ENCODE measurements at places on chromosomes 6 and 20.

DNA sequence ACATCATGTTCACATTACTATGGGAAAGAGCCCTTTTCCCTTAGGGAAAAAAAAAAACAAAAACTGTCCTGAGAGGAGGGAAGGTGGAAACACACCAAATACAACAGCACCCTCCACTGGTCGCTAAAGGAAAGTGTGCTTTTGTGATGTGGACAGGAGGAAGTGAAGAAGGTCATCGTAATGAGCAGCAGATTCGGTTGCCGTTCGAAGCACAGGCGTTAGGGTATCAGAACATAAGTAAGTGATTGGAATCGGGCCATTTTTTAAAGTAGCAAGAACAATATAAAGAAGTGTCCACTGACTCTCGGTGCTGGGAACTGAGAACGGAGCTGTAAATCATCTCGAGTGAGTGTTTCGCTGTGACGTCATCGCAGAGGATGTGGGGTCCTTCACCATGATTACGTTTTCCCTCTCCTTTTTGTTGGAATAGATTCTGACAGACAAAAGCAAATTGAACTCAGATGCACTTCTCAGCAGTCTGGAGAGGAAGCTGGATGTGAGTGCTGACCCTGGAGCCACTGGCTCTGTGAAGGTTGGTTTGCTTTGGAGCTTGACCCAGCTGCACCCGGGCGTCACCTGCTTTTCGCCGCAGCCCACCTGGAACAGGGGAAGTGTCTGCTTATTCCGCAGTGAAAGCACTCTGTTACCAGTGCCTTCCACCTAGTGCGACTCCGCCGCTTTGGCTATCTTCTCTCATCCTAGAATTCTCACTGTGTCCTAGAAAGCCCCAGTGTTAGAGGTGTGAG is 203.6 kb upstream of the GMDS start:
- peak; percentile 74 for DNase-seq

DNA sequence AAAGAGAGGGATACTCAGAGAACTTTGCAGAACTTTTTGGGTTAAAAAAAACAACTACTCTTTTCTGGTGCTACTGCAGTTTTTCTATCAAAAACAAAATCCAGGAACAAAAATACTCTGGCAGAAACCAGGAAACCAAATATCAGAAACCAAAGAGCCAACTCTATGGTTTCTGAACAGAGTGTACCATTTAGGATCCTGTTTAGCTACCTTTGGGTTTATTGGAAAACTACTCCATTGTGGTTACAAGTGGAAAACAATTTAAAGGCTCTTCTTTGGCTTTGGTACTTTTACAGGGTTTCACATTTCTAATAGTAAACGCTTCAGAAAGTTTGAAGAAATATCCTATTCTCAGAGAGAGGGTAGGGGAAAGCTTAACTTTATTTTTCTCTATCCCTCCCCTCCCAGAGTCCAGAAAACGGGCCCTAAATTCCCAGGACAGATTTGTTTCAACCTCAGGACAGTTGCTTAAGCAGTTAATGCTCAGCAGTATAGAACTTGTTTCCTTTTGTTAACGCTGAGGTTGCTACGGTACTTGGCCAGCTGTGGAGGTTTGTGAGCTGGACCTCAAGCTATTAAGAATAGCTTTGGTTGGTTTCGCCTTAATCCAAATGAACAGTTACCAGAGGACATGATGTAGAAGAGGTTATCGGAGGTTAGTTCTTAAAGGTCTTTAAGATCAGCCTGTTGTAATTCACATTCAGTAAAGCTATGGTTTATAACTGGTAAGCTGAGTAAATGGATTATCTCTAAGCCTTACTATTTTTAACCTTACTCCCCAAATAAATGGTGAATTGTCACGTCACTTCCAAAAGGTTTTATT is 47.9 kb downstream of the FOXO3 start:
- peak; percentile 68 for DNase-seq

GRCh38 chr6:56549014-56549413 is 93.7 kb downstream of the DST start:
- DNase-seq, result peak; percentile 42

DNA sequence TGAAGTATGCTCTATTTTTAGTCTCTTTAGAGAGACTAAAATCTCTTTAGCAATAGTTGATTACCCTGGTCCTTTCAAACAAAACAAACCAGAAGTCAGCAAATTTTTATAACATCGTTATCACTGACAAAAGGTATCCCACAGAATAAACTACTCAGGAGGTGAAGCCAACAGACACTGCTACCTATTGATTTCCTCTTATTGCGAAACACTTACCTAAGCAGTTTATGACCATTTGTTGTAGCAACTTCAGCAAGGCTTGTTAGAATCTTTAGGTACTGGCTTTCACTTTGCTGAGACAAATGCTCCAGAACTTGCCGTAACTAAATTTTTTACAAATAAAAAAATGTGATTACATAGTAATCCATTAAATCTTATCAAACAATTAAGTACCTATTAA is 64.4 kb downstream of the HACE1 start:
- DNase-seq, result no peak

- no peak for DNase-seq
Measured at GRCh38 chr6:161374971-161375873, 101.4 kb upstream of the AGPAT4 start.

DNA sequence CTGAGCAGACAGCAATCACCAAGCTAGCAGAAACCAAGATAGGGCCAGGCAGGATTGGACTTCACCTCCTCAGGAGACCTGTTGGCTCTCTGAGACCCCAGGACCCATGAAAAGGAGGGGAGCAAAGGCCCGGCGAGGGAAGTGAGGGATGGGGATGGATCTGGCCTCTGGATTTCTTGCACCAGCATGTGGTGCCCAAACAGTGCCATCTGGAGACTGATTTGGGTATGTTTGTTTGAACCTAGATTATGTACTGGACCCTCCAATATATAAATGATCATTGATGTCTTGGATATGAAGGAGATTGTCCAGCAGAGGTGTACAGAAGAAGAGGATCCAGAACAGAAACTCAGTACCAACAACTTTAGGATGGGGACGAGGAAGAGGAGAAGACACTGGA is 83.4 kb upstream of the LY86 start:
- no peak for DNase-seq

GRCh38 chr6:4611429-4612129 is 164.6 kb upstream of the CDYL start:
- no peak for DNase-seq

- no peak for DNase-seq
Measured at GRCh38 chr6:116450769-116451740, 10.1 kb upstream of the CALHM6 start.

DNA sequence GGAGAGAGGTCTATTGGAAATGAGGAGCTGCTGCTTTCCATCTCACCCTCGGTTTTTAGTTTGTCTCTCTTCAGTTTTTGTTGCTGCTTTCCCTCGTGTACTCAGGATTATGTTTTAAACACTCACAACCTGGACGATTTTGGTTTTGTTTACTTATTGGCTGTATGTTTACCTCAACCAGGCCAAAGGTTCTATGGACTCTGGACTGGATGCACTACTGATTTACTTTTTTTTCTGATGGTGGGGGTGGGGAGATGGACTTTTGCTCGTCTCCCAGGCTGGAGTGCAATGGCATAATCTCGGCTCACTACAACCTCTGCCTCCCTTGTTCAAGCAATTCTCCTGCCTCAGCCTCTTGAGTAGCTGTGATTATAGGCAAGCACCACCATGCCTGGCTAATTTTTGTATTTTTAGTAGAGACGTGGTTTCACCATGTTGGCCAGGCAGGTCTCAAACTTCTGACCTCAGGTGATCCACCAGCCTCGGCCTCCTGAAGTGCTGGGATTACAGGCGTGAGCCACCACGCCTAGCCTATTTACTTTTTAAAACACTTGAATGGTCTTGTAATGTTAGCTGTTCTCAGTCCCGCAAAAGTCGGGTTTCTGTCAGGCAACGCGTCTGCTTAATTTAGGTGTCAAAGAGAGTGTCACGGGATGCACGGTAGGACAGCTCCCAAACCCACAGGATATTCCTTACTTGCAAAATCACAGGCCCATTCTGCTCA is 148.2 kb upstream of the RIPOR2 start:
- no peak for DNase-seq

DNA sequence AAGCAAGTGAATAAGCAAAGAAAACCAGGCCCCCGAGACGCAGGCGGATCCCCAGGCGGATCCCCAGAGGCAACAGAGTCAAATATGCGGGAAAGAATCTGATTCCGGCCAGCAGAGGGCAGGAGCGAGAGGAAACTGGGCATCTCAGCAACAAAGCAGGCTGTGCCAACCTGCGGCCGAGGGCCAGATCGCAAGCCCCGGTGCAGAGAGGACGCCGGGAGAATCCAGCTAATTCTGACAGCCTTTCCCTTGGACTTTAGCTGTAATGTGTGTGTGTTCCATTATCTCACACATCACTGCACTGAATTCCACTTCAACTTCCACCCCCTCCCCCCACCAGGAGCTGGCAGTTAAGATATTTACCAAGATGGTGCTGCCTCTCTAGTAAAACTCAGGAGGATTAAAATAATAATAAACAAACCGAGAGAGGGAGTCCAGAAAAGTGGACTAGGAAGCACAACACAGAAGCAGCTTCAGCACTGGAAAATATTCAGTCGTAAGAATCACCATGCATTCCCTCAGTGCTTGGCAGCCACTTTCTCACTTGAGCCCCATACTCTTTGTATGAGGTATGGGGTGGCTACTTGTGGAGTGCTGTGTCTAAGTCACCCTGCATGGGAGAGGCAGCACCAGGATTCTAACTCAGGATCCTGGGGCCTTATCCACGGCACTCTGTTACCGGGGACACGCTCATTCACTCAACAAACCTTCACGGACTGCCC is 66.2 kb upstream of the SNX9 start:
- peak; percentile 55 for DNase-seq

DNA sequence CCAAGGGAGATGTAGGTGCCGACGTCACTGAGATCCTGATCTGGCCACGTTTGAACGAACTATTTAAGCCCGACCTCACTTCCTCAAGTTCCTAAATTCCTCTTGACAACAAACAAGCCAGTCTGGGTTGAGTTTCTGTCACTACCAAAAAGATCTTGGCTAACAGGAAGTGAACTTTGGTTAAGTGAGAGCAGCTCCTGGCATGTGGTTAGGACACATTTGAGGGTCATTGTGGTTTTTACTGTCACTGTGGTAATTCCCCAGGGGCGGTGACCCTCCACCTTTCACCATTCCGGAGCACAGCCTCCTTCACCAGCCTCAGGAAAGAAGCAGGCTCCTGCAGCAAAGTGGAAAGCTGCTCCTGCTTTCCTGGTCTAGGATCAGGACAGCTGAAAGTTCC is 43.1 kb upstream of the ZNF831 start:
- DNase-seq, result no peak

DNA sequence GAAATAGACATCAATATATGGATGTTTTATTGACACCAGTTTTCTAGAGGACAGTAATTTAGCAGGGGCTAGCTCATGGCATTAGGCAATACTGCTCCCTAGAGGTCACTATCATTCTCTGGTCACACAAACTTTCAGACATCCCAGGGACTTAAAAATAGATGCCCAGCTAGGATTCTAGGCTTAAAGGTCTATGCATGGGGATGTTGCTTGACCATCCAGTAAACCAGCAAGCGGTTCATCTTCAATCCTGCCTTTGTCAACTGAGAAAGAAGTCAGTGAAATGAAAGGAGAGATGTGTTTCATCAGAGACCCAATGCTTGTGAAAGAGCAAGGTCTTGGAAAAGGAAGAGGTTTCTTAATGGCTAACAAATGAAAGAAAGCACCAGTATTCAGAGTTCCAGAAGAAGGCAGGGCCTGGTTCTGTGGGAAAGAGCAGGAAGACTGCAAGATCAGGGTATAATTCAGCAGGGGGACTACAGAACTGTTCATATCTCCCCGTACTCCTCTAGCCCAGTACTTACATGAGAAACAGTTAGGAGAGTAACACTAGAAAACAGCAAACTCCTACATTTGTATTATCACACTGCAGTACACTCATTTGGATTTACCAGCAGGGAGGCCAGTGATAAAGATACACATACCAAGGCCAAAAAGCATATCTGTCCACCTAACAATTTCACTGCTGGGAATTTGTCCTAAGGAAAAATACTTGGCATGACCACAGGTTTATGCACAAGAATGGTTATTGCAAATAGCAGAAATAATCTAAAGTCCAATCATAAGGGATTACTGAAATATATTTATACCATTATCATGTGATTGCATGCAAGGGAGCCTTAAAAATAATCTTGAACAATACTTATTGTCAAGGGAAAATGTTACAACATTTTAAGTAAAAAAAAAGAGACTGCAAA is 151.4 kb upstream of the LAMA2 start:
- peak; percentile 53 for DNase-seq

DNA sequence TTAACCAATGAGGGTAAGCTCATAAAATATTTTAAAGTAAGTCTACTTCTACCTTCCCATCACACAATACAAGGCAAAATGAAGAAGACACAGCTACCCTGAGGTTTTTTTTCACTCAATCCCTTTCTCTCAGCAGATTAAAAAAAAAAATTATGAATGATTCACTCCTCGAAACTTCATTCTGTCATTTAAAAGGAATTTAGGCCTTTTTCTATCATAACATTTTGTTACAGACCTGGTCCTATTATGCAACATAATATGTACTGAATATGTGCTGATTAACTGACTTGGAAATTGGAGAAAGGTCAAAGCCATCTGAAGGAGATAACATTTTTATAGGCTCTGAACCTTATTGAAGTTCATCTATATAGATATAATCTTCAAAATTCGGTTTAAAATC is 45.5 kb downstream of the PRL start:
- DNase-seq, result no peak

DNA sequence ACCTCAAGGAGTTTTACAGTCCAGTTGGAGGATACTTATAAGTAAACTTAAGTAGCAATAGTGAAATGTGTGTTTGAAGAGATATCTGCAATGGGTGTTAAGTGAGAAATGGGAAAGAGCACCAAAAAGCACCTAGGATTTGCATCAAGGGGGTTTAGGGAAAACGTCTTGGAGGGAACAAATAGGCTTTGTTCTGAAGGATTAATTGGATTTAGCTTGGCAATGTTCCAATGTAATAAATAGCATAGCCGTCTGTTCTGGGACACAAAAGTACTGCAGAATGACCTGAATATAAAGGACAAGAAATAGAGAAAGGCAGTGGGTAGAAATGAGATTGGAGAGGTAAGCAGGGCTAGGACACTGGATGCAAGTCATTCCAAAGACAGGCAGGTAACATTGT is 2.8 kb upstream of the MYO6 start:
- DNase-seq, result no peak

GRCh38 chr6:130229645-130230044 is 6.9 kb upstream of the SAMD3 start:
- no peak for DNase-seq

GRCh38 chr20:16011519-16011918 is 561.7 kb downstream of the KIF16B start:
- DNase-seq, result no peak

DNA sequence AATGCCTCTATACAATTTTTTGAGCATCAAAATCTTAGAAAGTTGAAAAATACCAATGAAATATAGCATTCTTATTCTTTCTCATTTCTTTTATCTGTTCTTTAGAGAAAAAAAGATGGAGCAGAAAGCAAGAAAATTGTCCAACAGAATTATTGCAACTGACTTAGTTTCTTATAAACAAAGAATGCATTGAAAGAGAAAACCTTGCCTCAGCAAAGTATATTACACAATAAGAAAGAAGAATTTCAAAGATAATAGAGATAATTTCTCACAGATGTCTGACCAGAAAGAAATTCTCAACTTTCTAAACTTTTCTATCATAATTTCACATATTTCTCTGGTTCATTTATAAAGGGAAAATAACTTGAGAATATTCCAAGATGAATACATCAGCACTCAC is 47.0 kb upstream of the PRND start:
- no peak for DNase-seq

GRCh38 chr6:155510879-155511278 is 55.2 kb upstream of the NOX3 start:
- DNase-seq, result no peak

All from HAP-1 (cell line).